NCI-H2227 treated with DMSO at 0.1 percent for 48 hours (cell line): ENCODE measurements at places on chromosomes 7 and 10.

GRCh38 chr10:3169673-3170072 is 2.9 kb downstream of the PITRM1 start:
- DNase-seq = no peak

GRCh38 chr7:2326951-2327350 is 12.7 kb upstream of the SNX8 start:
- DNase-seq = no peak

DNA sequence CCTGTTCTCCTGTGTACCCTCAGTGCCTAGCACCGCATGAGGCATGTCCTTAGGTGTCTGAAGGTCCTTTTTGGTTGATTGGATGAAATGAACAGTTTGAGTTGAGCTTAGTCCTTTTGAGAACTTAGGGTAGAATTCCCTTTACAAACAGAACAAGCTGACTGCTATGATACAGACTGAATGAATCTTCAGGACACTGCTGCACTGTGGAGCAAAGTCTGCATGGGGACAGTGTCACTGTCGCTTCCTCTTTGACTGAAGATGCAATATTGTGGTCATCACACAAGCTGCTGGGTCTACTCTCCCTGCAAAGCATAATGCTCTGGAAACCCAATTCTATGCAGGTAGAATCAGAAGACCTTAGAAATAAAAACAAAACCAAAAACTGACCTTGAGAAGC is 8.6 kb upstream of the PLAU start:
- DNase-seq = no peak

GRCh38 chr7:104656467-104656866 is 328.1 kb downstream of the LHFPL3 start:
- DNase-seq = no peak

GRCh38 chr7:105769901-105770628 is 106.3 kb downstream of the ATXN7L1 start:
- peak; percentile 89 for DNase-seq

DNA sequence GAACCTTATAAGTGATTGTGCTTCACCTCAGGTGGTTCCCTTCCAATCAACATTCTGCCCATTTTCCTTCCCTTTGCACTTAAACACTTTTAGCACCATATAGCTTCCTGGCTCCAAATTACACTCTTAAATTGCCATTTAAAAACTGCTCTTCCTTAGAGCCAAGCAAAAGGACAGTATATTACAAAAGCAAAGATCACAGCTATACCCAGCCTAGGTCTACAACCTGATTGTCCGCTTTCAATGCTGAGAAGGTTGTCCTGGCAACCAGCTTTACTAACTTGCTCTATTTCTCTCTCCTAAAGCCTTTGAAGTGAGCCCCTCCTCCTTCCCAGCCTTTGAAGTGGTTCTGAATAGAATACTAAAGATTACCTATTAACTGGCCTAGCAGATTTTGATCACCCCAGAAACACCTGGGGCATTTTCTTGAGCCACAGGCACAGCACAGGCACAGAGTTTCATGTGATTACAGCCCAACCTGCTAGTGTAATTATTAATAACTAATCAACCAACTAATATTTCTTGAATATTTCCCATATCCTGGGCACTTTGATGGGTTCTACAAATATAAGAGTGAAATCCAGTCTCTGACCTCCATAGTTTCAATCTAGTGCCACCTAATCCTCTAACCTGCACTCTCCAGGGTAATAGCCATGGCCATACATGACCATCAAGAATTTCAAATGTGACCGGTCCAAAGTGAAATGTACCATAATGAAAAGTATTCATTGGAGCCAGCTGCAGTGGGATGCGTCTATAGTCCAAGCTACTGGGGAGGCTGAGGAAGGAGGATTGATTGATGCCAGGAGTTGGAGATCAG is 63.6 kb upstream of the TRIM24 start:
- DNase-seq = peak; percentile 30

DNA sequence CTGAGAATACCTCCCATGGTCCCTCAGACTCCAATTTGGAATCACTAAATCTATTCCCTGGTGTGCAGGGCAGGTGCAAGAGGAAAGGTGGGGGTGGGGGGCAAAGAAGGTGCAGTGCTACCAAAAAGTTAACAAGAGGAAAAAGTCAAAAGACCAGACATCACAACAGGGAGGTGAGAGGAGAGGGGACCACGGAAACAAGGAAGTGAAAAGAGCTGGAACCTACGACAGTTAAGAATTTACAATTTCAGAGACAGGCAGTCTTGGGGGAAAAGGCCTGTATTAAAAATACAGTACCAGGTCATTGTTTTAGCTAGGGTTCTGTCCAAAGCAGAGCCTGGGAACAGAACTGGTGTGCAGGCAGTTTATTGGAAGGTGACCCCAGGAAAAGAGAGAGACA is 14.6 kb downstream of the ITGB1 start:
- no peak for DNase-seq

DNA sequence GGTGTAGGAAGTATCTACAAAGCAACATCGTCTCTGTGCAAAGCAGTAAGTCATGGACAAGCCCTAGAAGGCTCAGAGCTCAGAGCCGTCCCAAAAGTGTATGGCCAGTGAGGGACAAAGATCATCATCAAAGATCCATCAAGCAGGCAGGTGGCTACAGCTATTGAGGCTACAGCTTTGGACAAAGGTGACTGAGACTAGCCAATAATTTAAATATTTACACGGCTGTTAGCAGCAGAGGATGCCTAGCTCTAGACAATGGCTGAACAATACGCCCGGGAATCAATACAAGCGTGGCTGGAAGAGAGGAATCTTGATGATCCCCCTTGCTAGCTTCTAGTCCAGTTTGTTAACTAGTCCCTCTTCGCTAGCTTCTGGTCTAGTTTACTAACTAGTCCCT is 17.9 kb downstream of the NMT2 start:
- DNase-seq = no peak

GRCh38 chr10:50417486-50417885 is 166.2 kb upstream of the ASAH2 start:
- no peak for DNase-seq

DNA sequence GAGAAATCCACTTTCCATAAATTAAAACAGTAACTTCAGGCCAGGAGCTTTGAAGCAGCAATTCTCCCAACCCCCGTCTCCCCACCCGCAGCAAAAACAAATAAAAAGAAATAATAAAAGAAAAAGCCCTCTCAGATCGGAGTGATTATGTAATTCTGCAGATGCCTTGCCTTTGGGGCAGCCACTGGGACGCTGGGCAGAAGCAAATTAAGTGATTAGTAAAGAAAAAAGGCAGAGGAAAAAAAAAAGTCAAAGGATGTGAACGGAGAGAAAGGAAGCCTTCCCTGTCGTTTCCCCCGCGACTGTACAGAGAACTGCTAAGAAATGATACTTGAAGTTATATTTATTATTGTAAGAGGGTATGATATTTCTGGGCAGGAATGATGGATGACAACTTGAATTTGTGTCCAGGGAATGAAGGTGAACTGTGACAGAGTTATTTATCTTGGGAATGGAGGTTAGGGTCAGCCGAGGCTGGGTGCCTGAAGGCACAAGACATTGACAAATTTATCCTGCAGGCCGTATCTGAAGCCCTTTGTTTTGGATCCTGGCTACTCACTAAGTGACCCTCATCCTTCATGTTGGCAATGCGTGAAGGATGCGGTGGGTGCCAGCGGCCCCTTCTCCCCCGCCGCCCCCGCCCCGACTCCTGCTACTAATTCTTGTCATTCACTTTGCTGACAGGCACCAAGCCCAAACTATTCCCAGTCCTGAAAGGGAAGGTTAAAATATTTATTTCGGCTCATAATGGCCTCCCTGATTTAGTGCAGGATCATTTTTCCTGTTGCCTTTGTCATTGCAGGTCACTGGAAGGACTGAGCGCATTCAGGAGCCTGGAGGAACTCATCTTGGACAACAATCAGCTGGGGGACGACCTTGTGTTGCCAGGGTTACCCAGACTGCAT is 604.0 kb downstream of the LRMDA start:
- DNase-seq = no peak

- no peak for DNase-seq
These were observed 124.7 kb downstream of the ZNF248 start for GRCh38 chr10:37732685-37733084.

GRCh38 chr10:132048294-132048667 is 17.5 kb upstream of the JAKMIP3 start:
- no peak for DNase-seq

DNA sequence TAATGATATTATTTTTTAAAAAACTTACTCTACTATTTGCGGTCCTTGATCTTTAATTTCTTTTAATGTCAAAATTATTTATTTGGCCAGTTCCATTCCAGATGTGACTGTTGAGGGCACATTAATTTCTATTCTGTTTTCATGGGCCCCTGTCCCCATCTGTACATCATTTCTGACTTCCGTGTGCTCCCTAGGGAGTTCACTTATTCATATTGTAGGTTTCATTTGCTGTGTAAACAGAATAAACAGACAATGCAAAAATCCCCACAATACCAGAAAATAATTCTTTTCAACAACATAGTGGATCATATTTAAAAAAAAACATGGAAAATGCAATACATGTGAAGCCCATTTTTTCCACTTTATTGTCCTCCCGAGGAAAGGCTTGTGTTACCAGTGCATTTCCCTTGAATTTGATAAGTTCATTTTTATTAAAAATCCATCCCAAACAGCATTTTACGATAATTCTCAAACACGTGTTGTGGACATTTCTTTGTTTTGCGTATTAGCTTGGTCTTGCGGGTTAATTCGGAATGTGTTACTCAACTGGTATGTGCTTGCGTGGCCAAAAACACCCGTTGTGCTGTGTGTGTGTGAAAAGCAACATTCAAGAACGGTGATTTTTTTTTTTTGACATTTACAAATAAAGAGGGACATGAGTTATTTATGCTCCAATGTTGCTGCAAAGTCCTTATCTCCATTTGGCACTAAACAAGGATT is 138.4 kb downstream of the MGMT start:
- no peak for DNase-seq

DNA sequence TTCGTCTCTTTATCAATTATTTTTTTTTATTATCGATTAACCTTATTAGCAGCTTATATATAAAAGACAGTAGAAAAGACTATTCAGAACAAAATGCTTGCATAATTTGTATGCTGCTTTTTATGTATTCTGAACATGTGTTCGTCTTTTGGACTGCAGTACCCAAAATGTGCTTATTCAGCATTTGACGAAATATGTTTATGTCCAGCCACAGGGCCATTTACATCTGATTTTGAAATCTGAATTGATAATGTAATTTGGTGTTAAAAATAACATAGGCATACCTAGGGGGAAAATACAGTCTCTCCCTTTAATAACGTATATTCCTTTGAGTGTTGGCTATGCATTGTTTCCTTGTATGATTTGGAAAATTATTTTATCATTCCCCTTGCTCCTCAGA is 386.0 kb downstream of the EXOC4 start:
- DNase-seq = no peak

DNA sequence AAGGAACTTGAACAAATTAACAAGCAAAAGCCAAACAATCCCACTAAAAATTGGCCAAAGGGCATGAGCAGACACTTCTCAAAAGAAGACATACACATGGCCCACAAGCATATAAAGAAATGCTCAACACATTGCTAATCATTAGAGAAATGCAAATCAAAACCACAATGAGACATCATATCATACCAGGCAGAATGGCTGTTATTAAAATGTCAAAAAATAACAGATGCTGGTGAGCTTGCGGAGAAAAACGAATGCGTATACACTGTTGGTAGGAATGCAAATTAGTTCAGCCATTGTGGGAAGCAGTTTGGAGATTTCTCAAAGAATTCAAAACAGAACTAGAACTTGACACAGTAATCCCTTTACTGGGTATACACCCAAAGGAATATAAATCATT is 311.7 kb upstream of the HPS1 start:
- no peak for DNase-seq

- DNase-seq = peak; percentile 56
These were observed 19.4 kb downstream of the ITGB1 start for GRCh38 chr10:32938554-32939061.
